ENCODE measurements at places on chromosomes 6 and 20.

DNA sequence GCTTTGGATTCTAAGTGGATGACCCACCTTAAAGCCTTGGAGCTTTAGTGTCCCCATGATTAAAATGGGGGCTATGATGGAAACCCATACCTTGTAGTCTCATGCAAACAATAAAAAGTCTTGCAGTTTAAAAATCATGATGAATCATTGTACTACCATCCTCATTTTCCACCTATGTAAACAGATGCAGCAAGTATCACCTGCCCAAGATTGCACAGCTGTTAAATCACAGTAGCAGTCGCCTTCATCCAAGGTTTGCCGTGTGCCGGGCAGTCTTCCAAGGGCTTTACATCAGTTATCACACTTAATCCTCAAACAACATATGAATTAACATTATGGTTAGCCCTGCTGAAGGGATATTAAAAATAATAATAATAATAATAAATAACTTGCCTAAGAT, 210.3 kb downstream of the FOXA2 start:
- no peak for DNase-seq

DNA sequence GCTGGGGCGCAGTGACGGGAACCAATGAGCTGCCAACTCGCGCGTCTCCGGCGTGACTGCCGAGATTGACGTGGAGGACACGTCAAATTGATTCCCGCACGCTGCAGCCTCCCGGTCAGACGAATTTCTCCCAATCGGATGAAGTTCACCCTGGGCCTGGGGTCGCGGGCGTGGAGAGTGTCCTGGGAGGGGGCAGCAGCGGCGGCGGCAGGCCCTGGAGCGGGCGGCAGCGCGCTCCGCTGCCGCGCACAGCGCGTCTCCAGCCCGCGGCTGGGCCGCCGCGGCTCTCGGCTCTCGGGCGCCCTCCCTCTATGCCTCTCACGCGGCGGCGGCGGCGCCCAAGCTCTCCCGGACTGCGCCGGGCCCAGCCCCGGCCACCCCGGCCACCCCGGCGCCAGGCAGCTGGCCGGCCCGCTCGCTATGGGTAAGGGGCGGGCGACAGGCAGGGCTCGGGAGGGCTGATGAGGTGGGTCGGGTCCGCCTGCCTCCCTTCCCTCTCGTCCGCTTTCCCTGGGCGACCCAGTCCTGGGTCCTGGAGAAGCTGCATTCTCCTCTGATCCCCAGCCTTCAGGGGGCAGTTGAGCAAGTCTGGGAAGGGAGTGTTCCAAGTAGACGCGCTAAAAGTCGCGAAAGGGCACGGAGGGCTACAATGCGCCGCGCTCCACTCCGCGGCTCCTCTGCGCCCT, at the start of gene PAX1:
Gene PAX1, plus strand, starts transcription at position 90 of the 686 bp plus-strand sequence. Its CDS starts 49 bp downstream, at position 139.
- DNase-seq, result no peak

DNA sequence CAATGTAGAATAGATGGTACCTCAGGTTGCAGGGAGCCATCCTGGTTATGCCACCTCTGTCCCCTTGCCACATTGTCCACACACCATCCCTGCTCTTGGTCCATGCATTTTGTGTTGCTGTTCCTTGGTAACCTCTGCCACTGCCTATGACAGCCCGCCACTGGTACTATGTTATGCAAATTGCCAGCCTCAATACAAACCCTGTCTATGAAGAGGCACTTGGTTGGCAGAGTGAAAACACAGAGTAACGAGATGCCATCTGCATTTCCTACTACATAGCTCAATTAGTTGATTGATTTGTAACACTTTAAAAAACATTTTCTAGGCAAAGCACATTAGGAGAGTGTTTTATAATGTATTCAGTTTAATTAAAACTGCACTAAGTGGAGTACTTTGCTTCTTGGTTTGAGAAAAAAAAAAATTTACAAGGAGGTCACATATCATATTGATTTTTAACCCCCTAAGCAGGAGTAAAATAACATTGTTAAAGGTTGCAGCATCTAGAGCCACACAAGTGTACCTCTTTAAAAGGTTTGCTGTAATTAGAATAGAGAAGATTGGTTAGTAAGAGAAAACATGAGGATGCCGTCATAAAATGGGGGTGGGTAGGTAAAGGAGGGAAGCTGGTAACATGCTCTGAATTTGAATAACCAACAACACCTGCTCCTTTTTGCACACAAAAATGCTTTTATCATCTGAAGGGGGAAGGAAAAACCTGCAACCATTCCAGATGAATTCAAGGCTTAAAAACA, 817.1 kb downstream of the KIF16B start:
- DNase-seq, result no peak

GRCh38 chr6:33961691-33962090, 157.9 kb upstream of the MLN start:
- DNase-seq, result no peak

- DNase-seq, result no peak
Measured at GRCh38 chr6:138310294-138310693, 67.4 kb upstream of the SMIM28 start.

GRCh38 chr20:45209924-45210323, 3.1 kb downstream of the SEMG1 start:
- no peak for DNase-seq

DNA sequence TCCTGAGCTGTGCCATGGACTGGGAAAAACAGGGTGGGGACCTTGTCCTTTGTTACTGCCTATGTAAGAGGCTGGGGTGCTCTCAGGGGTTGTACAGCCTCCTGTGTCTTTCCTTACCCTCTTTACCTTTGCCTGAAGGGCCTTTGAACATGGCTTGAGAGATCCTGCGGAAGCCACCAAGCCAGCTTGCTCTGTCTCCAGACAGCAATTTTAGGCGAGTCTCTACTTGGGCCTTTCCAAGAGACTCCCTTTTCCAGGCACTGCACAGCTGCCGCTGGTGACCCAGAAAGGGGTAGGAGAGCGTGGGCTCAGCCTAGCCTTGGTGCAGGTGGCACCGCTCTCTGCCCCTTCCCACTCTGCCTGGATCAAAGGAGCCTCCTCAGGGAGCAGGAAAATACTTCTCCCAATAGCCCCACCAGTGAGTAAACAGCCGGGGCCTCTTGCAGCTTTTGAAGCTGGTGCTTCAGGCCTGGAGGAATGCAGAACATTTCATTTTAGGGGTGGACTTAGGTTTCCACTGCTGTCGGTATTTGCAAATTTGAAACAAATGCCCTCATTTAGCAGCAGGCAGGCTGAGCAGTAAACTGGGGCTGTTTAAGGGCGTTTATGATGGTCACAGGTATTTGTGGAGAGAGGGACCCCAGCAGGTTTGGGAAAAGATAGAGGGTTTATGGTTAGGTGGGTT, 13.9 kb downstream of the PTK7 start:
- DNase-seq, result no peak

- no peak for DNase-seq
Measured at GRCh38 chr6:21533678-21534077, 59.9 kb upstream of the SOX4 start.

- DNase-seq, result no peak
Measured at GRCh38 chr6:42762426-42762859, 16.5 kb upstream of the TBCC start.

DNA sequence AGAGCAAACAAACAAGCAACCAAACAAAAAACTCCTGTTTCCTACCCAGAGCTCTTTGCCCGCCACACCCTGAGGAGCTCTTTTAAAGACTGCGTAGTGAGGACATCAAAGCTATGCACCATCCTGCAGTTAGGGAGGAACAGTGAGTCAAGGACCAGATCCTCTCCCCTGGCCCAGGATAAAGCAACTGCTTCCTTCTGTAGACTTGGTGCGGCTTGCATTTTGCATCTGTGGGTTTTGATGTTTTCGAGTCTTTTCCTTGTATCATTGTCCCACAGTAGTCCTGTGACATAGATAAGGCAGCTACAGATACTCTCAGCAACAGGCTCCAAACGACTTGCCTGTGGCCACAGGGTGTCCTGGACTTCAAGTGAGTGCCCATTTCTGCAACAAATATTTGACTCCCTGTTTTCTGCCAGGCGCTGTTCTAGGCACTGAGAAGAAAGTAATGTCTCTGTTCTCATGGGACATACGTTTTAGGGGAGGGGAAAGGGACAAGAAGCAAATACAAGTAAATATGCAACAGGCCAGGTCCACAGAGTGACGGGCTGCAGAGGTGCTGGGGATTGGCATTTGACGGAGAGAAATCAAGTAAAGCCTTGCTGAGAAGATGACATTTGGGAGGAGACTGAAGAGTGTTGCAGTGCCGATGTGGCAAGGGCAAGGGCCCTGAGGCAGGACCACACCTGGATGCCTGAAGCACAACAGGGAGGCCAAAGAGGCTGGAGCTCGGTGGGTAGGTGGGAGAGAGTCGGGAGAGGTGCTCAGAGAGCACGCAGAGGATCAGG, 35.9 kb upstream of the MAP3K4 start:
- DNase-seq, result no peak

GRCh38 chr20:1534526-1534925, 23.0 kb downstream of the SIRPD start:
- no peak for DNase-seq

- DNase-seq, result no peak
Measured at GRCh38 chr6:10692965-10693538, 1.4 kb downstream of the C6orf52 start.

DNA sequence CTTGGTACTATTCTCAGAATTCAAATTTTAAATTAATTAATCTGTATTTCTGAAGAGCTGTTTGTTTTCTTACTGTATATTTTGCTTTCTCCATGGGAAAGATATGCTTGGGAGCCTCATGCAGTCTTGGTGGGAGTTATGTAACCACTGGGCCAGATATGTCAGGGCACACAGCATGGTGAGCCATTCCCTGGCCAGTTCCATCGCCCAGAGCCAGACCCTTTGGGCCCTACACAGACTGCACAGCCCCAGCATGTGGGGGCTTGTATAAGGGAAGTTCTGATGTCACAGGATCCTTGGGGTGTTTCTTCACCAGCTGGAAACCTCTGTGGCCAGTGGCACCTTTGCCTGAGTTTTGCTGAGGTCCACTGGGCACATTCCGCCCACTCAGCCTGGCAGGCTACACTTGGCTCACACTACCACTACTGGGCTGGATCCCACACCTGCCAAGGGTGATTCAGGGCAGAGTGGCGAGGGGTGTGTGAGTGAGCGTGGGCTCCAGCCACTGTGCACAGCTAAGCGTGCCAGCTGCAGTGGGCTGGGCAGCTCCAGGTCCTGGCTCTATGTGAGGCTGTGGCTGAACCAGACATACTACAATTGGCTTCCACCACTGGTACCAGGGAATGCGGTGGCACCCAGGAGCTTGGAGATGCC, 293.5 kb downstream of the ARHGAP18 start:
- no peak for DNase-seq

DNA sequence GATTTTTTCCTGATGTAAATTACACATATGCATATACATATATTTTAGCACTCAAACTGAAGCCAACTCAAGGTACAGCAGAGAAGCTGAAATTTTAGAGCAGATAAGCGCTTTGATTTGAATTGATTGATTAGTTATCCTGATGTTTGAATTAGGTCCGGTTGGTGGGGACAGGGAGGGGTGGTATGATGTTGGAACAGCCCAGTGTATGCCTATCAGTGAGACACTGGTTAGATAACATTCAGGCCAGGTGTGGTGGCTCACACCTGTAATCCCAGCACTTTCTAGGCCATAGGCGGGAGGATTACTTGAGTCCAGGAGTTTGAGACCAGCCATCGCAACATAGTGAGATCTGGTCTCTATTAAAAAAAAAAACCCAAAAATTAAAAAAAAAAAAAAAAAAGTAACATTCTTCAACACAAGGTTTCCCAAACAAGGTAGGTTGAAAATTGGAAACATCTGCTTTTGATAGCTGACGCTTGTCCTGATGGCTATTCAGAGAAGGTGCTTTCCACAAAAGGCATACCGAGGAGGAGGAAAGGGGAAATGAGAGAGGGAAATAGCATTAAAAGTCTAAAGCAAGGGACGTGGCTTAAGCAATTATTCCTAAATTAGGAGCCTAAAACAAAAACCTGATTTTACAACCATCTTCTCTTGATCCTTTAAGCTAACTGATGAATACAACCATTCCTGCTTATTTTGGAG, 288.4 kb upstream of the JARID2 start:
- DNase-seq, result no peak
